ENCODE measurements at places on chromosomes 6 and 20.
A peak's percentile ranks its signal among the peaks of the same experiment; 100 is the strongest.

GRCh38 chr6:113442040-113442439, 415.1 kb upstream of the MARCKS start:
- DNase-seq: no peak

DNA sequence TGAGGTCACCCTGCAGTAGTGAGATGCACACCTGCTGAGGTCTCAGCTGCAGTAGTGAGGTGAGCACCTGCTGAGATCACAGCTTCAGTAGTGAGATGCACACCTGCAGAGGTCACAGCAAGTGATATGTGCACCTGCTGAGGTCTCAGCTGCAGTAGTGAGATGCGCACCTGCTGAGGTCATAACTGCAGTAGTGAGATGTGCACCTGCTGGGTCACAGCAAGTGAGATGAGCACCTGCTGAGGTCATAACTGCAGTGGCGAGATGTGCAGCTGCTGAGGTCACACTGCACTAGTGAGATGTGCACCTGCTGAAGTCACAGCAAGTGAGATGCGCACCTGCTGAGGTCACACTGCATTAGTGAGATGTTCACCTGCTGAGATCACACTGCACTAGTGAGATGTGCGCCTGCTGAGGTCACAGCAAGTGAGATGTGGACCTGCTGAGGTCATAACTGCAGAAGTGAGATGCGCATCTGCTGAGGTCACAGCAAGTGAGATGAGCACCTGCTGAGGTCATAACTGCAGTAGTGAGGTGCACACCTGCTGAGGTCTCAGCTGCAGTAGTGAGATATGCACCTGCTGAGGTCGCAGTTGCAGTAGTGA, 20.8 kb downstream of the ZDHHC14 start:
- no peak for DNase-seq

DNA sequence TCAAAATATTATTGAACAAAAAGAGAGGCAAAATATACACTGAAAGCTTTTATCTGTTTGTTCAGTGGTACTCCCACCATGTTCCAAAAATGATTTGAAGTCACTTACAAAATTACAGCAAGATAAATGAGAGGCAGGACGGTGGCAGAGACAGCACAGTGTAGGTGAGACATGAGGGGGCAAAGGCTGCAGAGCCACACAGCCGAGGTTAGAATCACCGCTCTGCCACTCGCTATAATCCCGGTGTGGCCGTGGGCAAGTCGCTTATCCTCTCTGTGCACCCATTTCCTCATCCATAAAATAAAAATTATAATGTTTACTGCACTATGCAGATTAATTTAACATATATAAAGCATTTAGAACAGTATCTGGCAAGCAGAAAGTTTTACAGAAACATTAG, 140.1 kb upstream of the BEND6 start:
- no peak for DNase-seq

- DNase-seq: no peak
Observed at GRCh38 chr6:156820089-156820798, 43.1 kb downstream of the ARID1B start.

GRCh38 chr6:129120856-129121638, 238.1 kb downstream of the LAMA2 start:
- DNase-seq: no peak

DNA sequence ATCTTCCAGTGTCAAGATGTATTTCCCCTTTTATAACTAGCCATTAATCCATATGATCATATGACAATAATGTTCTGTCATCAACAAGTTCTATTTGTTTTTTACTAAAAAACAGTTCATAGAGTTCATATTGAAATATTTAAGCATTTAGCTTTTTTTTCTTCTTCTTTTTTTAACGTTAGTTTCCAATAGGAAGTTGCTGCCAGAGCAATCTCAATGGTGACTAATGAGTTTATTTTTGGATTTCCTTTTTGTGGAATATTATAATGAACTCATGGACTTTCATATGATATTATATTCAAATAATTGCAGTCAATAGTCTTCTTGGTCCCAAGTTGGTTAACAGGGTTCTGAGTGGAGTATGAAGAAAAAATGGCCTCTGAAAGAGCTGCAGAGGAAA, 343.3 kb downstream of the BCKDHB start:
- no peak for DNase-seq

DNA sequence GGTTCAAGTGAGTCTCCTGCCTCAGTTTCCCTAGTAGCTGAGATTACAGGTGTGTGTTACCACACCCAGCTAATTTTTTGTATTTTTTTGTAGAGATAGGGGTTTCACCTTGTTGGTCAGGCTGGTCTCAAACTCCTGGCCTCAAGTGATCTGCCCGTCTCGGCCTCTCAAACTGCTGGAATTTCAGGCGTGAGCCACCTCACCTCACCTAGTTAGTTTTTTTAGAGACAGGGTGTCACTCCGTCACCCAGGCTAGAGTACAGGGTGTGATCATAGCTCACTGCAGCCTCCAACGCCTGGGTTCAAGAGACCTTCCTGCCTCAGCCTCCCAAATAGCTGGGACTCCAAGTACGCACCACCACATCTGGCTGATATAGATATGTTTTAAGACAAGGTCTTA, 22.9 kb downstream of the SYTL3 start:
- DNase-seq: no peak

DNA sequence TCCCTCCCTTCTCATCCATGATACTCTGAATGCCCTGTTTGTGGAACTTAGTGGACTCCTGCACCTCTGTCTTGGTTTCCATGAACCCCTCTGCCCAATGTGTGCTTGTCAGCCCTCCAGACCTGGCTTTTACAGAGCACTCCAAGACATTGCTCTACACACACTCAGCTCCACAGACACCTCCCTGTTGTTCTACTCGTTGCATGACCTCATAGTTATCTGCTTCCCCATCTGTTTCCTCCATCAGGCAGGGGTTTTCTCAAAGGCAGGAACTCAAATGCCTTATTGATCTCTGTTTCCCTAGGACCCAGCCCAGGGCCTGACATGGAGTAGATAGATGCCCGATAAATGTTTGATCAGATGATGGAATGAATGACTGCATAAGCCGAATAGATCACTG, 13.3 kb downstream of the PLCG1 start:
- no peak for DNase-seq

- no peak for DNase-seq
Observed at GRCh38 chr20:56195946-56196345, 52.6 kb upstream of the MC3R start.

- DNase-seq: no peak
Observed at GRCh38 chr6:33863723-33864440, 60.1 kb upstream of the MLN start.

DNA sequence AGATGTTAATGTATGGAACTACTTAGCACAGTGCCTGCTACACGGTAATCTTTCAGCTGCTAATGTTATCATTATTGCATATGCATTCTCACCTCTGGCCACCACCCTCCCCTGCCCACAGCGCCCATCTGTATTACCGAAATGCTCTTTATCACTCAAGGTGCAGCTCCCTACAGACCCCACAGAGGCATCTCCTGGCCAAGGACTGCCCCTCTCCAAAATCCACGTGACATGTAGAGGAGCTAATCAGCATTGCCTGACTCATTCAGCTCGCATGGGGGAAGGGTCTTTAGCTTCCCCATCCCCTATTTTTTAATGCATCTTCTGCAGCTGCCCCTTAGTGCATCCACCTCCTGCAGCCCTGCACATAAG, 41.8 kb downstream of the SLC22A23 start:
- no peak for DNase-seq

DNA sequence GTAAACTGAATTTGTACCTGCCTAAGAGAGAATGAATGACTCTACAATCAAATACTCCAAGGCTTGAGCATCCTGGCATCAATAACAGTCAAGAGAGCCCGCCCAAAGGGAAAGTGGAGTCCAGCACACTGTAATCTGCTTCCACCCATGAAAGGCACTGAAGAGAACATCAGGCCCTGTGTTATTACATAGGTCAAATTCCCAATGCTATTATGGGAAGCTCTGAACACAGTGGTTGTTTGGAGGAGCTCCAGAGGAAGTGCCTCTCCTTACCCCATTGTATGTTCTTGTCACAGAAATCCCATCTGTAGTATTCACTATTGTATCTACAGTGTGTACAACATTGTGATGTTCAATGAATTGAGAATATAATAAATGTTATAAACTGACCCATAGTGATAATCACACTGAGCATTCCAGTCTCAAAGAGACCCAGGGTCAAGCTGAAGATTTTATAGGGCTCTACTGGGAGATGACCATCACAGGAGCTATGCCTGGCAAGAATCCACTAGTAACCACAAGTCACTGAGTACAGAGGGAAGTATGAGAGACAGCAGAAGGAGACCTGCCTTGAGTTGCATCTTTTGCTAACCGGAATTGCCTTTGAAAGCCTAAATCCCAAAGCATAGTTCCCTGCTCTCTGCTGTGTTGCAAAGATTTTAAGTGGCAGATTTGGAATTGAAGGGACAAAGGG, 446.7 kb downstream of the GJA1 start:
- DNase-seq: peak; percentile 50

- no peak for DNase-seq
Observed at GRCh38 chr6:169976301-169977081, 225.1 kb downstream of the ERMARD start.

DNA sequence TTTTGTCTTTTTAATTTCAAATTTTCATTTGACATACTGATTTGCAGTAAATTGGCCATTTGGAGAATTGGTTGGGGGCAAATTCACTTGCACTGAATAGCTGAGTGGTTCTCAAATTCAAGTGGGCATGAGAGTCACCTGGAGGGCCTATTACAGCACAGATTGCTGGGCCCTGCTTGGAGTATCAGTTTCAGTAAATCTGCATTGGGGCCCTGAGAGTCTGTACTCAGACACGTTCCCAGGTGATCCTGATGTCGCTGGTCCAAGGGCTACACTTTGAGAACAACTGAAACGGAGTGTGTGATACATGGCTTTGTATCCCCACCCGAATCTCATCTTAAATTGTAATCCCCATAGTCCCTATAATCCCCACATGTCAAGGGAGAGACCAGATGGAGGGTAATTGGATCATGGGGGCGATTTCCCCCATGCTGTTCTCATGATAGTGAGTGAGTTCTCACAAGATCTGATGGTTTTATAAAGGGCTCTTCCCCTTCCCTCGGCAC, 115.9 kb downstream of the KLHL32 start:
- no peak for DNase-seq

GRCh38 chr6:108648191-108648590, 87.5 kb downstream of the FOXO3 start:
- no peak for DNase-seq

DNA sequence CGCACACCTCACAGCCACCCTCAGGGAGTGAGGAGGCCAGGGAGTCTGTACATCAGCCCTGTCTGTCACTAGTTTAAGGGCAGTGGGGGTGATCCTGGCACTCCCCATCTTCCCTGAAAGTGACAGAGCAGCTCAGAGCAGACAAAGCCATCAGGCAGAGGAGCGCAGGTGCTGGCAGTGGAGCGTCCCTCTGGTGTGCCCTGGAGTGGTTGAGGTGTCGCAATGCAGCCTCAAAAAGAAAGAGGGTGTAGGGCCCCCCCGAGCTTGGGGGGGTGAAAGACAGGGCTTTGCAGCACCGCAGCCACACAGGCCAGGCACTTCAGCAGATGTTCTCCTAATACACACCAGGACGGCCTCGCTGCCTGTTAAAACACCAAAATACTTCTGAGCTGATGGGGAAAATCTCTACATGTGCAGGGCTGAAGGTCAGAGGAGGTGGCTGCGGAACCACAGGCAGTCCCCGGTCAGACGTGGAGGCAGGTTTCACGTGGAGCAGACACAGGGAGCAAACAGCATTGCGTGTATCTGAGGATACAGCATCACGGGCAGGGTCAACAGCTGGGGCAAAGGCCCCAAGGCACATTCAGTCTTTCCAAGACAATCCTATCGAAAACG, 69.5 kb downstream of the PREX1 start:
- no peak for DNase-seq

- no peak for DNase-seq
Observed at GRCh38 chr6:14857001-14857400, 388.9 kb upstream of the JARID2 start.

DNA sequence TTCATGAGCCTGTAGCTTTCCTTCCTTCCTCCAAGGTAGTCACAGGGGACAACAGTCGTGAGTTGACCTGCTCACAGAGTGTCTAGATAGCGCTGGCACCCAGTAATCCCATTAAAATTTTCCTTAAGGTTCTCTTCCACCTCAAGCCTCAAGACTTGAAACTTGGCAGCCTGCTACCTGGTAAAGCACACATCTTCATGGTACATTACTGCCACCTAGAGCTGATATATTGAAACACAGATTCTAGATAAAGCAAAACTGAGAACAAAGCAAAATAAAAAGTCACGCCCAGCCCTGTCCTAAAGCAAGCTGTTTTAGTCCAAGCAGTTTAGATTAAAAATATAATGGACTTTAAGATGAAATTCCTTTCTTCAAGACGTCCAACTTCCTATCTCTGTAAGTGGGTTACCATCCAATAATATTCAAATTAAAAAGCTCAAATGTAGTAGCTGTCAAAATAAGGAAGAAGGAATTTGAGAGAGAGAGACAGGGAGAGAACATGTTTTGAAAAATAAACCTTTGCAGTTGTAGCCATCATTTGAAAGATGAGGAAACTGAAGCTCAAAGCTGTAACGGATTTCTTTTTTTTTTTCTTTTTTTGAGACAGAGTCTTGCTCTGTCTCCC, 50.7 kb upstream of the CD83 start:
- DNase-seq: peak; percentile 55

DNA sequence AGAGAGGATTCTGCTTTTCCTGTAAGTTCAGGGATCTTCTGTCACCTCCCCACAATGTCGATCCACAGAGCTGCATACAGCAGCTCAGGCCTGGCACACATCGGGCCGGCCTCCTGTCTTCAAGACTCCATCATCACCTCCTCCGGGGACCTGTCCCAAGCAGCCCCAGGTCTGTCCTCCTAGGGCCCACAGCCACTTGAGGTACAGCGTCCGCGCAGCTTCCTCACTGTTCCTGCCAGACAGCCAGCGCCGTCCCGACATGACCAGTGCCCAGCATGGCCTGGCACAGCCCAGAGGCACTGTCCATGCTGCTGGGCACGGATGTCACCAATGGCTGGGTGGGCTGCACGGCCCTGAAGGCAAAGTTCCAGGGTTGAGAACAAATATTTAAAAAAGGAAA, 101.6 kb downstream of the DLL1 start:
- DNase-seq: no peak

DNA sequence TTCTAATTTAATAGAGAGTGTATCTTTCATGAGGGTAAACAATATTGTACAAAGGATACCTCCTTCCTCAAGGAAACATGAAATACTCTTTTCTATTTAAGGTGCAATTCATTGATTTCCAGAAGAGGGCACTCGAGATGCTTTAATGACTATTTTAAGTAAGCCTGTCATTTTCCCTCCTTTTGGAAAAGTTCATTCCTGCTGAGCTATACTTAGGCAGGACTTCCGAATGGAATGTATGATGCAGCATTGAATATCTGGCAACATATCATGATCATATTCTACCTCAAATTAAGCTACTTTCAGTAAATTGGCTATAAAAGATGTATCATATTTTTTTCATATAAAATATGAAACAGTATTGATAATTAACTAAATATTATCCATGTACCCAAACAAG, 5.0 kb downstream of the DST start:
- peak; percentile 54 for DNase-seq

- DNase-seq: no peak
Observed at GRCh38 chr6:152089992-152090391, 282.5 kb downstream of the ESR1 start.

- DNase-seq: peak; percentile 33
Observed at GRCh38 chr6:41733707-41734665, 1.4 kb downstream of the TFEB start.
